ENCODE measurements at places on chromosomes 11 and 22.

GRCh38 chr22:39332441-39333064 is 13.1 kb upstream of the RPL3 start:
- no peak for DNase-seq

DNA sequence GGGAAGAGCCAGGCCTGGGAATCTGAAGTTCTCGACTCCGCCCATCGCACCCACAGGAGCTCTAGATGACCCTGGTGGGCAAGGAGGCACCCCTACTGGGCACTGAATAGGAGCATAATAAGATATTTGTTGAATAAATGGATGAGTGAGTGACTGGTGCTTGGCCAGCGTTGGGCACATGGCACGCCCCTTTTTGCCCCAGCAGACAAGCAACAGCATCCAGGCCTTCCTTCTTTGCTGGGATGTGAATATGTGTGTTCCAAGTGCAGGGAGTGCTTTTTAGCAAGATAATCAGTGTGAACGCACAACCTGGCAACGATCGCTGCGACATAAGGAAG is 443 bp upstream of the CELF1 start:
- no peak for DNase-seq

GRCh38 chr11:12285811-12286222 is 91.6 kb upstream of the PARVA start:
- DNase-seq, result no peak

GRCh38 chr11:112226831-112227401 is 688 bp downstream of the PTS start:
- DNase-seq, result no peak

DNA sequence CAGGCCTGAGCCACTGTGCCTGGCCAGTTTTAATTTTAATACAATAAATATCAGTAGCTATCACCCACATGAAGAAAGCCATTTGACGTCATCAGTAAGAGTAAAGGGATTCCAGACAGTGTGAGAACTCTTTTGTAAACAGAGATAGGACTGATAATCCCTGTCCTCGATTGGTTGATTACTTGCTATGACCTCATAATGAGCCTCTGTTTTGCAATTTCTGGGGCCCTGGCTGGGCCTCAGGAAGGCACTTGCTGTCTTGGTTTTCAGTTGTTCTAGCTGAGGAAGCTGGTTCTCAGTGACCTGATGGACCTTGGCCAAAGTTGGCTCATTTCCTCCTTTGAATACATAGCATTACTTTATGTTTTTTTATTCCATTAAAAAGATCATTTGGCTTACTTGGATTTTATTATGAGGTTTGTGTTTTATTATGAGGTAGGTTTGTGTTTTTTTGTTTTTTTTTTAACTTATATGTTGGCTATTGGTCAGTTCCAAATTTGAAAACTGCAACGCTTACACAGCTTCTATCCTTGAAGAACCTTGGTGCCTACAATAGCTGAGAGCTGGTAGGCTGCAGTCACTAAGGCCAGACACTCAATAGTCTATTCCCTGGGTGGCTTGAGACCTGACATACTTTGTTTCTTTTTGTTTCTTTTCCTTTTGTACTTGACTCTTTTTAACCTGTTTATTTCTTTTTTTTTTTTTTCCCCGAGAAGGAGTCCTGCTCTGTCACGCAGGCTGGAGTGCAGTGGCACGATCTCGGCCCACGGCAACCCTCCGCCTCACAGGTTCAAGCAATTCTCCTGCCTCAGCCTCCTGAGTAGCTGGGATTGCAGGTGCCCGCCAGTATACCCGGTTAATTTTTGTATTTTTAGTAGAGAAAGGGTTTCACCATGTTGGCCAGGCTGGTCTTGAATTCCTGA is 20.0 kb downstream of the MARK2 start:
- DNase-seq, result no peak

GRCh38 chr22:27912101-27912500 is 7.0 kb downstream of the PITPNB start:
- DNase-seq, result no peak

GRCh38 chr11:77038825-77039326 is 4.7 kb downstream of the B3GNT6 start:
- DNase-seq, result no peak

GRCh38 chr11:31790649-31791048 is 20.5 kb downstream of the PAX6 start:
- DNase-seq, result no peak

- no peak for DNase-seq
Measured at GRCh38 chr22:19517171-19517500, 7.1 kb downstream of the CLDN5 start.

GRCh38 chr11:72924568-72925190 is 110.5 kb downstream of the ATG16L2 start:
- DNase-seq, result no peak

DNA sequence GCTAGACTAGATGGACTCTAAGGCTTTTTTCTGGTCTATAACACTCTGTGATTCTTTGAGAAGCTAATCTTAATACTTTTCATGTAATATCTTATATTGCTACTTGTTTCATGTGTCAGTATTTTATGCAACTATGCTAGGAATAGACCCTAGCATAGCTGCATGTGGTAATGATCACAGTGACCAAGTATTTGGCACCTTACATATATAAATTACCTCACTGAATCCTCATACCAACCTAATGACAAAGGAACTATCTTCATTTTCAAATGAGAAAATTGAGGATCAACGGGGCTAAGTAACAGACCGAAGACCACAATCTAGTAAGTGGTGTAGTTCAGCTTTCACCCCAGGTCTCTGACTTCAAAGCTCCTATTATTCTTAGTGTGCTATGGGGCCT is 327.3 kb upstream of the PITPNB start:
- DNase-seq, result no peak

DNA sequence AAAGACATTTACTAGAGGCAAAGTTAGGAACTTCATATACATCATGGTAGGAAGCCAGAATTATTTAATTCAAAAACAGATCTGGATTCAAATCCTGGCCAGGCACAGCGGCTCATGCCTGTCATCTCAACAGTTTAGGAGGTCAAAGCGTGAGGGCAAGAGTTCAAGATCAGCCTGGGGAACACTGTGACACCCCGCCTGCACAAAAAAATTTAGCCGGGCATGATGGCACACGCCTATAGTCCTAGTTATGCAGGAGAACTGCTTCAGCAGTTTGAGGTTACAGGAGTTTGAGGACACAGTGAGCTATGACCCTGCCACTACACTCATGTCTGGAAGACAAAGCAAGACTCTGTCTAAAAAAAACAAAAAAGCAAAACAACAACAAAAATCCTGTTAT is 8.9 kb downstream of the MRTFA start:
- no peak for DNase-seq

- DNase-seq, result no peak
Measured at GRCh38 chr22:20503816-20504215, 3.6 kb upstream of the MED15 start.

GRCh38 chr11:63813035-63813562 is at the start of gene SPINDOC:
SPINDOC (plus strand) TSS chr11:63813456; CDS start chr11:63813687, 231 bp downstream.
- DNase-seq, result peak; percentile 81

DNA sequence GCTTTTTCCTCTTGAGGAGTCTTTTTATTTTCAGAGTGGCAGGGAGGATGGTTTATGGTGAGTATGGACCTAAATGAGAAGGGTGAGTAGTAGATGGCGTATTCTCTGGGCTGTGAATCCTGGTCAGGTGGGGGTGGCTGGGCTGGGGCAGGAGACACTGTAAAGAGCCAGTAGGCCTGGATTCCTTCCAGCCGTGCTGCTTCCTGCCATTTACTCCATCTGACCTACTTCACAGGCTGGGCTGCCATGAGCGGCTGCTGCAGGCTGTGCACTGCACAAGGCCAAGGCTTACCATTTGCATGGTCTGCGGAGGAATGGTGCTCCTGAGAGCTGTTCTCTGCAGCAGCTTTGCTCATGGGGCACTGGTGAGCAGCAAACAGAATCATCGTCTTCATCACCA is 297.6 kb downstream of the KIRREL3 start:
- no peak for DNase-seq

GRCh38 chr11:124153821-124154220 is 29.3 kb upstream of the OR10D3 start:
- no peak for DNase-seq

DNA sequence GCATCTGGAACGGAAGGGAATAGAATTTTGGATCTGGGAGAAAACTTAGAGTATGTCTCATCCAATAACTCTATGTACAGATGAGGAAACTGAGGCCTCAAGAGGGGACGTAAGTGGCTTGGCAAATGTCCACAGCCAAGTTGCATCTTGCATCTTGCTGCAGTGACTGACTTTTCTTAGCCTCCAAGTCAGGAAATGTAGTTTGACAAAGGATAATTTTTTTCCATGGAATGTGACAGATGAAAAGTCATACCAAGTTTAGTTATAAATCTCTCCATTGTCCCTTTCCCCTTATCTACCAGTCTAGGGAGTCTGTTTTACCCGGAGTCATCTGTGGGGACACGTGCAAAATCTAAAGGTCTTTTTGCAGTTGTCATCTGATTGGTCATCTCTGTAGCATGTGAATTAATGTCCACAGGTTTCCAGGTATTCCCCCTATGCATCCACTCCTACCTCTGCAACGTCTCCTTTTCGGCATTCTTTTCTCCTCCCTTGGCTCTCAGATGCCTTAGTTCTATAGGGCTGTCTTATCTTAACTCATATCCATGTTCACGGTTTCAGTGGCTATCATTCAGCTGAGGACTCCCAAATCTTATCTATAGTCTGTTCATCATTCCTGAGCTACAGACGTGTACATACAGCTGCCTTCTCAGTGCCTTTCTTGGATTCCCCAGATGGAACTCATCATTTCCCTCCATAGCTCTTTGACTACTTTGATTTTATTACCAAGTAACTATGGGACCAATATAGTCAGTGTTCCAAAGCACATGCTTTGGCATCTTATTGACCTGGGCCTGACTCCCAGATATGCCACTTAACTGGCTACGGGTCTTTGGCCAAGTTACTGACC is 139.5 kb upstream of the TIMP3 start:
- no peak for DNase-seq

- DNase-seq, result no peak
Measured at GRCh38 chr11:72271980-72272379, 28.0 kb upstream of the PHOX2A start.

DNA sequence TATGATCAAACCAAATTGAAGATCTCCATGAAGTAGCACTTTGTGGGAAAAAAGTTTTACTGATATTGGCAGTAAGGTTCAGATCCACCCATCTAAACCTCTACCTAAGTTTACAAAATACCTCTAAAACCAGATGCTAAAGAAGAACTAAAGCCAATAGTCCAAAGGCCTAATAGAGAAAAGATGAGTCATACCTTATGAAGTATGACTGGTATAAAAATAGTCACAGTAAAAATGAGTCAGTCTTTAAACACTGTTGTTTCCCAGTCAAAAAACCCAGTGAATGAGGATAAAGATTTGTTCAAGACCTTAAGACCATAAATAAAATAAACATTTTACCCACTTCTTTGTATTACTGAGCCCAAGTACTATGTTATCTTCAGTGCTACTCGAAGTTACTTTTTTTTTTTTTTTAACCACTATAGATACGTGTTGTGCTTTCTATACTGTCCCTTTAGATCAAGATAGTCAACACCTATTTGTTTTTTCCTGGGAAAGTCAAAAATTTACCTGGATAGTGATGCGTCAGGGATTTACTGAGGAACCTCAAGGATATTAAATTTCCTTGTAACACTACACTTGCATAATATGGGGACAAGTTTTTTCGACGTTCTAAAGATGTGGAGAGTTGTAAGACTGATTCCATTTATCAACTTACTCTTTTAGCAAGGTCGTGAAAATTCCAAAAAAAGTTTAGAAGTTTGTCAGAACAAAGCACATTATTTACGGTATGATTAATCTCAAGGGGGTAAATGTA is 87.3 kb downstream of the CCDC73 start:
- DNase-seq, result no peak

DNA sequence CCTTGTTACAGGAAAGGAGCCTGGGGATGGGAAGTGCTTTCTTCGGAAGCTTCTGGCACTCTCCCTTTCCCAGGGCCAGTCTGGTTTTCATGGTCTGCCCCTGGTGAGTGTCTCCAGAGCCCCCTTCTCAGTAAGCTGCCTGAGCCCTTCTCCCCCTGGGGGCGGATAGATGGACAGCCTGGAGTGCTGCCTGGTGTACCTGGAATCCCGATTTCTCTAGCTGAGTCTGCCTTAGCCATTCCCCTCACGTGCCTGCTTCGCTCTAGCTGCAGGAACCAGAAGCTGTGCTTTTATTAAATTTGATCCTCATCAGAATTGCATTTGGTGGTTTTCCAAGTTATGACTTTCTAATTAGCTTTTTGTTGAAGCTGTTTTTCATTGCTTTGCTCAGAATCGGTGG is 152.9 kb upstream of the NAV2 start:
- DNase-seq, result no peak

GRCh38 chr22:43276321-43276720 is 66.9 kb downstream of the SCUBE1 start:
- no peak for DNase-seq

DNA sequence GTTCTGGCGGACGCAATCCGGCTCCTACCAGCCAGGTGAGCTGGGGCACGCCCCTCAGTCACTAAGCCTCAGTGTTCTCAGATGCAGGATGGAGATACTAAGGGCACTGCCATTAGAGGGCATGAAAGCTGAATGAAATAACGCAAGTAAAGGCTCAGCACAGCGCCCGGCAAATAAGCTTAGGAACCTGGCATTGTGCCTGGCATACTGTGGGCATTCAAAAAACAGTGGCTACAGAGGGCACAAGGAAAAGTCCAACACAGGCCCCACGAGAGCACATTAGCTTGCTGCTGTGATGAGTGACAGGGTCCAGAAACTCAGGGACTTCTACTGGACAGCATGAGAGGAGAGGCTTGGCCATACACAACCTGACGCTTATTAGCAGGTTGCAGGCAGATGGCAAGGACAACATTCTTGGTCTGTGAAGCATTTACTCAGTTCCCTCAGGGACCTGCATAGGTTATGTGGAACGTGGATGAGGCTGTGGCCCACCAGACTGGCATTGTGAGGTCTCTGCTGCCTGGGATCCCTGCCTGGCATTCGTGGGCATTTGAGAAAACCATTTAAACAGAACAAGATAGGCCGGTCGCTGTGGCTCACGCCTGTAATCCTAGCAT is 12.2 kb downstream of the TXN2 start:
- DNase-seq, result no peak

GRCh38 chr22:35561796-35562526 is 21.3 kb downstream of the RASD2 start:
- no peak for DNase-seq

GRCh38 chr22:19648419-19648929 is 65.8 kb upstream of the SEPTIN5 start:
- no peak for DNase-seq

All from nephron progenitor cell (in vitro differentiated cells).